Brain pericyte (primary cell): ENCODE measurements at places on chromosomes 1 and 21.

- DNase-seq, result no peak
Observed at GRCh38 chr1:244089561-244089960, 38.5 kb downstream of the ZBTB18 start.

DNA sequence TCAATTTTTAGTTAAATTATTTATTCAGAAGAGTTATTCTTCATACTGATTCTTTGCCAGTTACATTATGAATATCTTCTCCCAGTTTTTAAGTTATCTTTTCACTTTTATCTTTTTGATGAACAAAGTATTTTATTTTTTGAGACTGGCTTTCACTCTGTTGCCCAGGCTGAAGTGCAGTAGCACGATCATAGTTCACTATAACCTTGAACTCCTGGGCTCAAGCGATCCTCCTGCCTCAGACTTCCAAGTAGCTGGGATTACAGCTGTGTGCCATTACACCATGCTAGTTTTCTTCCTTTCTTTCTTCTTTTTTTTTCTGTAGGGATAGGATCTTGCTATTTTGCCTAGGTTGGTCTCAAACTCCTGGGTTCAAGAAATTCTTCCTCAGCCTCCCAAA lies 3.5 kb downstream of the GORAB start:
- no peak for DNase-seq

- no peak for DNase-seq
Observed at GRCh38 chr1:117112047-117112717, 9.4 kb downstream of the TRIM45 start.

- no peak for DNase-seq
Observed at GRCh38 chr1:205589618-205590456, 42.0 kb downstream of the ELK4 start.

- DNase-seq, result no peak
Observed at GRCh38 chr1:30419831-30420230, 303.6 kb downstream of the MATN1 start.

DNA sequence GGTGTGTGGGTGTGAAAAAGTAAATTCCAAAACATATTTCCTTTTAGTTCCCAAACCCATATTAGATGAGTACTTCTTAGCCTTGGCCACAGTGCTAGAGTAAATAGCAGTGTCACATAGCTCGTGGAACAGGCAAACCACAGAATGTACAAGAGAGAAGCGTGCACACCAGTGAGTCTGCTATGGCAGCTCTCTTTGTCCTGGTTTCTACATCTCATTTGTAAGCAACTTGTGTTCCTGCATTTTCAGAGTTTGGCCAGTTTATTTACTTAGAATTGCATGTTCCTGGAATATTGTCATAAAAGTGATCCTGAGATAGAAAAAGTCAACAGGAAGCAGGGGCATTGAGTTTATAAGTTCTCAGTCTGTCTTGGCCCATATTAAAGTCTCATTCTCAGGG lies 142.1 kb downstream of the DHRS3 start:
- no peak for DNase-seq

DNA sequence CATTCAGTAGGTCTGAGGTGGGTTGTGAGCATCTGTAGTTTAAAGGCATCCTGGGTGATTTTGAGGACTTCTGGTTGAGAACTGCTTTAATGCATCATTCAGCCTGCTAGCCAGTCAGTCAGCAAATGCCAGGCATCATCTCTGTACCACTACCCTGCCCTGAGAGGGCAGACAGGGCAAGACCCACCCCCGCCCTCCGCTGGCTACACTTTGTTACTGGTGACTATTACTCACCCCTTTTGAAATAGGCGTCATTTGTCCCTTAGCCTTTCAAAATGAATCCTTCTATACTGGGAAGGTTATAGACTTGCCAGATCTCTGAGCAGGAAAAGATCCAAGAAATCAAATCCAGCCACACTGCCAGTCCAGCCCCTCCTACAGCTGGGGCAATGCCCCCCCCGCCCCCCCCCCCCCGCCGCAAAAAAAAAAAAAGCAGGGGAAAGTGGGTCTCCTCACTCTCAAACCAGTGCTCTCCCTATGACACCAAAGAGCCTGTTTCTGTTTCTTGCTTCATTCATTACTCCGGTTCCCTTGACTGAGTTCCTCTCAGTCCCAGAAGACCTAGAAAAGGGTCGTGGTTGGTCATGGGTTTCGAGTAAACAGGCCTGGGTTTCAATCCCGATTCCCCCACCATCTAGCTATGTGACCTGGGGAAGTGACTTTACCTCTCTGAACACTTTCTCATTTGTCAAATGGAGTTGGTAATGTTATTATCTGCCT lies 4.4 kb downstream of the SELENON start:
- DNase-seq, result no peak

DNA sequence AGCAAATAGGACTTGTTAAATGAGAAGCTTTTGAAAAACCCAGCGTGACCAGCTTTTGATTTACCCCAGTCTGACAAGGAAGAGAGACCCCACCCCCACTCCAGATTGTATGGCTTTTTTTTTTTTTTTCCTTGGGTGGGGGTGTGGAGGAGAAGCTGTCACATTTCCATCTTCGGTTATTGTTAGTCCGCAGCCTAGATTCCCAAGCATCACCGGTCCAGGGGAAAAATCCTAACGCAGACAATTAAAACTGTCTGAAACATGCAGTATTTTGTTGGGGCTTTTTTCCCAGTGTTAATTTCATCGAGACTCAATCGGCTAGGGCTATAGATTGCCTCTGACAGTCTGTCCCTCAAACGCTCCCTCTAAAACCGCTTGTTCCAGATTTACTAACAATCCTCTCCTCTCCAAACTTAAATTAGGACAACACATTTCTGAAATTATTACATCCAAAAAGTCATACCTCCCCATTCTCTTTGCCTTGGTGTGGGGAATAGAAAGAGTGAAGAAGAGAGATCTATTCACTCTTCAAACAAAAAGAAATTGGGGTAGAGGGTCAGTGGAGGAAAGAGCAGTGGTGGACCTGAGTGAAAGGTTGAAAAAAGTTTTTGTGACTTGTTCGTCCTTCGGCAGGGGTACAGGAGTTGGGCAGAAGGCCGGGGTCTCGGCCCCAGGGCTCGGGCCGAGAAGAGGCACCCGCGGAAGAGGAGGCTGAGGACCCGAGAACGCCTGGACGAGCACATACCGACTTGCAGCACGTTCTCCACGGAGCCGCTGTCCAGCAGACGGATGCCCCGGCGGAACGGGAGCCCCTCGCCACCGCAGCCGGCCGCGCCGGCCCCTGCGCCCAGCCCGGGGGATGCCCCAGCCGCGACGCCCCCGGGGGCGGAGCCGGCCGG lies 1.1 kb downstream of the ZSWIM5 start:
- DNase-seq, result peak; percentile 6

DNA sequence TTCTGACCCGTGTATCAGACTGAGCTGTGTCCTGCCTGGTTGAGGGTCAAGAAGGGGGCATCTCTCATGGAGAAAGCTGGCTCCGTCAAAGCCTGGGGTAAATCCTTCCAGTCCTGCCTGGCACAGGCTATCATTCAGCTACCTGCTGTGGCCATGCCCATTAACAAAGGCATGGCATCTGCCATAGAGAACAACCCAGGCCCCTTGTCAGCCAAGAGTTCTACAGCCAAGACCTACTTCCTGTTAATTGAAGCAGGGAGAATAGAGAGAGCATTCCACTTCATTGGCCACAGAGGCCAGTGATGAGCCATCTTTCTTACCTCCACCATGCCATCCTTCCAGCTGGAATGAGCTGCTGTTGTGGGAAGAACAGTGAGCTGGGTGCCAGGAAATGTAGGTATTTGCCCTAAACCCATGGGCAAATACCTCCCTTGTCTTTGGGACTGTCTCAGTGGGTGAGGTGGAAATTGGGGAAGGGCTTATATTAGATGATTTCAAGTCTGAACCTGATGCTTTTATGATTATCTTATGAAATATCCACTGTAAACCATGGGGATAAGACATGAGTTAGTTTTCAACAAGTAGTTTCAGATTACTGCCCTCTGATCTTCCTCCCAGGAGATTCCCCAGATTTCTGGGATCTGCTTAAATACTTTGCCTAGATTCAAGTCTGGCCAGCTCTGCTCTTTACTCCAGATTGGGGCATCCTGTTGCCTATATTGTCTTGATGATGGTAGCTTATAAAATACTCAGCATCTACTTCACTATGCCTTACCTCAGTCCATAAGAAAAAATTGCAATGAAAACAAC lies 11.2 kb upstream of the KCNQ4 start:
- DNase-seq, result no peak

- no peak for DNase-seq
Observed at GRCh38 chr1:182200025-182200812, 138.7 kb upstream of the ZNF648 start.

GRCh38 chr1:154629675-154630073 lies 21.7 kb upstream of the ADAR start:
- no peak for DNase-seq

- no peak for DNase-seq
Observed at GRCh38 chr1:158177700-158178450, 2.8 kb upstream of the CD1D start.

DNA sequence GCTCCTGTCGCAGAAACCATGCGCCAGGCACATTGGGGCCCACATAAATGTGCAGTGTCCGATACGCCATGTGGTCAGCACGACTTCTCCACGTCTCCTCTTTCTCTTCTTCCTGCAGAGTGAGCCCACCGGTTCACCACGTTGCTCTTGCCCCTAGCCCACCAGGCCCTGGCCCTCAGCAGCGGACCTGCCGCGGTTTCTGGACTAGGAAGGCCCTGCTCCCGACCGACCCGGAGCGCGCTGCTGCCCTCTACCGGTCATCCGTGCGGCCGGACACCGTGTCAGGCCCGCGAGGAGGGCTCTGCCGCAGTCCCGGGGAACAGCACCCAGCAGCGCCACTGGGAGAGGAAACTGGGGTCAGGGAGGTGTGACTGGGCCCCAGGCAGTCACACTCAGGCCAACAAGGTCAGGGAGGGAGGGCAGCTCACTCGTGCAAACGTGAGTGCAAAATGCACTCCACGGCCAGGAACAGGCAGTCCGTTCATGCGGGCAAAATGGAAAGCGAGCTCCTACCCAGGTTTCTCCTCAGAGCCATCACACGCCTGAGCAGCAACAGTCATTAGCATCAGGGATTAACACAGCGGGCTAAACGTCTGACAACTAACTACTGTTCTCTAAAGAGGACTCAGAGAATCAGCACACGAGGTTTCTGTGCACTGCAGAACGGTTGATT lies 13.7 kb downstream of the TLR5 start:
- DNase-seq, result no peak

DNA sequence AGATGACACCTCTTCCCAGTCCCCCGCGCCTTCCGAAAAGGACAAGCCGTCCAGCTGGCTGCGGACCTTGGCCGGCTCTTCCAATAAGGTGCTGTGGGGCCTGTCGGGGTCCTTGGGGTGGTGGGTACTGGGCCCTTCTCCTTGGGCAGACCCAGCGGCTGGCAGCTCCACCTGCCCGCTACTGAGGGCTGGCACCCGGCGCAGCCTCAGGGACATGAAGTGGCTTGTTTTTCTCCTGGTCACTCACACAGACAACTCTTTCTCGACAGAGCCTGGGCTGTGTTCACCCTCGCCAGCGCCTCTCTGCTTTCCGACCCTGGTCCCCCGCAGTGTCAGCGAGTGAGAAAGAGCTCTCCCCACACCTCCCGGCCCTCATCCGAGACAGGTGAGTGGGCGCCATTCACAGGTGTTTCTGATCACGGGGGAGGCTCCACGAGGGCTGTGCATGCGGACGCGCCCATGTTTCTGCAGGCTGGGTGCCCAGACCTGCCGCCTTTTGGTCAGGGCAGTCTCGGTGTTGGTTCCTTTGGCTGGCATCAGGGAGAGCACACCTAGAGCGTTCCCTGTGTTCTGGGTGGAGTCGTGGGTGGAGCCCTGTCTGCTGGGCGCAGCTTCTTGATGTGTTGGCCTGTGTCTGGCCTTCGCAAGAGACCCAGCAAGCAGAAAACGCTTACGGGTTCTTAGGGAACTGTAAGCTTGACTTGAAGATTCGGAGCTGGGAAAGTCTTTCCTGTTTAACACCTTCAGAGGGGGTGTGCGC lies 75.1 kb downstream of the SKI start:
- no peak for DNase-seq

GRCh38 chr1:204223129-204223860 lies 9.5 kb upstream of the GOLT1A start:
- DNase-seq, result no peak

DNA sequence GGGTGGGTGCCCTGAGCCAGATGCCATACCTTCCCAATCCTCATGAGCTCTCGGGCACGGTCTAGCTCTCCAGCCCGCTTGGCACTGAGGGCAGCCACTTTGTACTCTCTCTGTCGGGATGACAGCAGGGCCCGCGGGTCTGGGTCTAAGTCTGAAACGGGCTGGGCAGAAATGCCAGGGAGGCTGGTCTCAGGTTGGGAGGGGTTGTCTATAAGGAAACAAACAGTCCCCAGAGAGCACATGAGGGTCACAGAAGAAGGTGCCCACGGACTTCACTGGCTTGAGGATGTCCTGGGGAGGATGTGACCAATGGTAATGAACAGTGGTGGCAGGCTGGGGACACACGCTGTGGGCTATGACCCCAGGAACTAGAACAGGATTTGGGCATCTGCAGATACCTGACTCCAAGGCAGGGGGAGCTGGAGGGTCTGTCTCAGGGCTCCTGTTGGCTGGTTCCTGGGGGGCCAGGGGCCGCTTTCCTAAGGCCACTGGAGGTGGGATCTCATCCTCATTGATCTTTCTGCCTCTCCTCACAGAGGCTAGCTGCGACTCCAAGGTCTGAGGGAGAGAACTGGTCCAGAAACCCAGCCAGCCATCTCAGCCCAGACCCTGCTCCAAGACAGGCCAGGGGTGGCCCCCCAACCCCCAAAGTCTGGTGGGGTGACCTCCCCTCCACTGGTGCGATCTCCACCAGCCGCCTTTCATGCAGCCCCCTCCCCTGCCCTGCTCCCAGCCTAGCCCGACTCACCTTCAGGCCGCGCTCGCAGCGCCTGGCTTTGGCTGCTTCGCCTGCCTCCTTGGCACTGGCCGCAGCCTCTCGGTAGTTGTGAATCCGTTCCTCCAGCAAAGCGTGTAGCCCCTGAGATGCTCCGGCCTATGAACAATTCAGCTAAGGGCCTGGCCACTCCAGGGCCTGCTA lies 6.1 kb downstream of the CC2D1B start:
- no peak for DNase-seq

- no peak for DNase-seq
Observed at GRCh38 chr1:234745276-234745675, 135.3 kb upstream of the IRF2BP2 start.

GRCh38 chr1:165915932-165916348 lies 88.5 kb downstream of the UCK2 start:
- DNase-seq, result no peak

GRCh38 chr21:39715804-39716397 lies 29.1 kb upstream of the IGSF5 start:
- DNase-seq, result no peak

DNA sequence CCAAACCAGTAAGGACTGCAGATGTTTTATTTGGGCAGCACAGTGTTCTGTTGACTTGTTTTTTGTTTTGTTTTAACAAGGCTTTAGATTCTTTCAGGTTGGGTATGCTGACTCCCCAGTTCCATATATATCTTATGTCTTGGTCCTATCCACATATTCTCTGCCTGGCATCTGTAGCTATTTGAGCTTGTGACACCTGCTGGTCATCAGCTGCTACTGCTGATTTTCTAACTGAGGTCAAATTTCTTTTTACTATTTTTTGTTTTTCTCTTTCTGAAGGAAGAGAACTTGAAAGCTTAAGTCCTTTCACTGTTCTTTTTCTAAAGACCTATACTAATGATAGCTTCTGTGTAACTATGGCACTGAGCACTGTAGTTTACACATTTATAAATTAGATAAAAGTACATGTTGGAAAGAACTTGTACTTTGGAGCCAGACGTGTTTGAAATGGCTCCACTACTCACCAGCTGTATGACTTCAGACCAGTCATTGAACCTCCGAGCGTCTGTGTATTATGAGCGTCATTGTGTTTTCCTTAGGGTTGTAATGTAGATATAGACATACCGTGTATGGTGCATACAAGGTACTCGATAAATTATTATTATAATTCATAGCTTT lies 109.4 kb downstream of the NRDC start:
- DNase-seq, result peak; percentile 11

GRCh38 chr1:52673513-52673912 lies 24.6 kb downstream of the COA7 start:
- no peak for DNase-seq
